ENCODE measurements at places on chromosomes 3 and 15. TPM values are rescaled to one million over a fixed set of nuclear protein-coding genes. Genes with fewer than 3 reads are reported as not detected.

The EAF2 gene
- 17.0 TPM for total RNA-seq

The ECE2 gene
- not detected for total RNA-seq

The IL17RE gene
- 2.4 TPM for total RNA-seq

The MUC4 gene
- 0.49 TPM for total RNA-seq

The SCG3 gene
- total RNA-seq: not detected

The IGF1R gene
- total RNA-seq: 20.0 TPM

The SNX33 gene
- total RNA-seq: 2.6 TPM

The TRH gene
- total RNA-seq: not detected

The SI gene
- not detected for total RNA-seq

The PP2D1 gene
- total RNA-seq: not detected

The SKIC8 gene
- total RNA-seq: 42.6 TPM

The LDHAL6B gene
- total RNA-seq: not detected

Measured in T-helper 1 cell treated with Interleukin-12 subunit alpha and Interleukin-12 subunit beta and Interleukin-4 antibody, amounts not matched to agents 30 ng/mL and 1 ng/mL, for 36 hours (primary cell).